ENCODE measurements at places on chromosomes 1 and 21. TPM values are rescaled to one million over a fixed set of nuclear protein-coding genes. Genes with fewer than 3 reads are reported as not detected.

Gene OVAAL
- polyA plus RNA-seq, result not detected

Gene ETV3L
- not detected for polyA plus RNA-seq

Gene C8A
- not detected for polyA plus RNA-seq

Gene MROH7
- polyA plus RNA-seq, result 5.9 TPM

Gene OR2M3
- polyA plus RNA-seq, result 0.03 TPM

Gene TNFRSF9
- polyA plus RNA-seq, result 0.12 TPM

Gene RNU1-2
- not detected for polyA plus RNA-seq

Gene ANXA9
- 3.8 TPM for polyA plus RNA-seq

Gene DCST2
- 2.1 TPM for polyA plus RNA-seq

Gene CFAP74
- 0.19 TPM for polyA plus RNA-seq

Gene FAM72C
- not detected for polyA plus RNA-seq

Gene ARHGAP29
- 36.1 TPM for polyA plus RNA-seq

Gene MMEL1
- 0.59 TPM for polyA plus RNA-seq

Gene TDRD5
- polyA plus RNA-seq, result not detected

Gene FAM177B
- 0.41 TPM for polyA plus RNA-seq

Gene PAQR6
- 5.2 TPM for polyA plus RNA-seq

Gene METTL18
- polyA plus RNA-seq, result 6.4 TPM

Gene S100A8
- polyA plus RNA-seq, result 12.5 TPM

Gene XCL1
- not detected for polyA plus RNA-seq

Gene HSPB7
- polyA plus RNA-seq, result 91.3 TPM

Gene ADAR
- 52.4 TPM for polyA plus RNA-seq

Gene DEGS1
- 42.3 TPM for polyA plus RNA-seq

Gene GNAT2
- polyA plus RNA-seq, result not detected

Gene TMEM50A
- 54.2 TPM for polyA plus RNA-seq

Gene CFAP107
- polyA plus RNA-seq, result 0.09 TPM

Gene FAM110D
- 0.98 TPM for polyA plus RNA-seq

Gene SLC45A3
- 2.3 TPM for polyA plus RNA-seq

Gene ITLN2
- not detected for polyA plus RNA-seq

Gene GUCA2B
- not detected for polyA plus RNA-seq

Gene OR14A2
- not detected for polyA plus RNA-seq

Gene TMEM240
- 4.8 TPM for polyA plus RNA-seq

Gene SIK1
- polyA plus RNA-seq, result 0.57 TPM

Gene CACNA1E
- 0.50 TPM for polyA plus RNA-seq
